PC-9 (cell line): ENCODE measurements at places on chromosomes 2 and 18. TPM values are rescaled to one million over a fixed set of nuclear protein-coding genes. Genes with fewer than 3 reads are reported as not detected.
A peak's percentile ranks its signal among the peaks of the same experiment; 100 is the strongest.

- no peak for DNase-seq
- H3K27ac ChIP-seq, result no peak overlapping the region
- H3K4me1 ChIP-seq, result no peaks in the 10 kb centered on the region
These were observed 324.8 kb upstream of the MEIS1 start for GRCh38 chr2:66110086-66110485.

- H3K4me3 ChIP-seq, result no peak within 1 kb of the TSS
- H3K36me3 ChIP-seq, result no peaks in the 10 kb centered on the region
- H3K27me3 ChIP-seq, result peaks cover 5% of the 10 kb centered on the region; the same call in 1 of the 2 replicates
- H3K4me1 ChIP-seq, result no peaks in the 10 kb centered on the region
- H3K27ac ChIP-seq, result no peak within 1 kb of the TSS
- no peak for DNase-seq
These were observed at the start of gene AKAIN1 for GRCh38 chr18:5197032-5197434. AKAIN1 (minus strand) TSS chr18:5197257; CDS start chr18:5197053, 204 bp downstream.

GRCh38 chr2:75560768-75561565 is at the start of gene EVA1A:
EVA1A (minus strand) TSS chr2:75560939; CDS start chr2:75518140, 42,799 bp downstream.
- H3K4me3 ChIP-seq, result peak within 1 kb of the TSS; percentile 74
- peak; percentile 68 for DNase-seq
- H3K4me1 ChIP-seq, result peaks cover 28% of the 10 kb centered on the region
- H3K27me3 ChIP-seq, result no peaks in the 10 kb centered on the region
- peak within 1 kb of the TSS; percentile 42 for H3K27ac ChIP-seq

DNA sequence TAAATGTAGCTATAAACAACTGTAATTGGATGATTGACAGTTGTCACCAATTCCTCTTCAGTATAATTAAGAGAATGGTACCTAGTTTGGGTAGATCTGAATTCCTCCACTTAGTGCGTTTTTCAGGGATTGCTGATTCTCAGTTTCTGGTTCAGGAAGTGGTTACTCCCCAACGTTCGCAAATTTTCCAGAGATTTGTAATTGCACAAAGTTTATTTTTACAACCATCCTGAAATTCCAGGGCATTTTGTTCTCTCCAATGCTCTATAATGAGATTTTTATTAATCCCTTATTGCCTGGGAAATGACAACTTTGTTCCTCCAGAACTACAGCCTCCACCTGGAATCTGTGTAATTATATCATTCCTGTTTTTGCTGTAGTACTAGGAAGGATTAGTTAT is 710.6 kb upstream of the ZEB2 start:
- no peaks in the 10 kb centered on the region for H3K27me3 ChIP-seq
- H3K27ac ChIP-seq, result no peak overlapping the region
- H3K4me3 ChIP-seq, result no peak overlapping the region
- H3K4me1 ChIP-seq, result no peaks in the 10 kb centered on the region
- H3K36me3 ChIP-seq, result no peaks in the 10 kb centered on the region

DNA sequence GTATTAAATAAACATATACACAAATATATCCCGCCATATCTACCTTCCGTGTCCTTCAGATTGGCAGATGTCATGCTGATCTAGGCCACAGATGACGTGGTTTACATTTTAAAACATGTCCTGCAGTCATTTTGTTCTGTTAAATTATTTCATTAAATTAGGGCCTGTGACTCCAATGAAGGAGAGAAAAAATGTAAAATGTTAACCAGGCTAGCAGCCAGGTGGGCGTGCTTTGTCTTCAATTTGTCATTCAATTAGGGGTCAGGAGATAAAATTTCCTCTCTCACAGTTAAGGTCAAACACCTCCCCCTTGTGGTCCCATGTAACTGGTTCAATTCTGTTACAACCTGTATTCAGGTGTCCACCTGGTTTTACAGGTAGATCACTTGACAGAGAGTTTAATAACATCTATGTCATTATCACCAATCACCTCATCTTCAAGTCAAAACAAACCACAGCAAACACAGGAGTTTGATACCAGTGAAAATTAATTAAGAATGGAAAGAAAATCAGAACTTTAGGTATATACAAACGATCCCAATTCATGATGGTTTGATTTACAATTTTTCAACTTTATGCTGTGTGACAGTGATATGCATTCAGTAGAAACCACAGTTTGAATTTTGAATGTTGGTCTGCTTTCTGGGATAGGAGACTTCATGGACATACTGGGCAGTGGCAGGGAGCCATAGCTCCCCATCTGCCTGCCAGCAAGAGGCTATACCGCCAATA is 339.4 kb downstream of the CMPK2 start:
- no peak overlapping the region for H3K27ac ChIP-seq
- no peak overlapping the region for H3K4me3 ChIP-seq
- H3K36me3 ChIP-seq, result no peaks in the 10 kb centered on the region
- DNase-seq, result no peak

GRCh38 chr2:64120928-64121327 is 23.3 kb downstream of the PELI1 start:
- no peak for DNase-seq
- no peaks in the 10 kb centered on the region for H3K36me3 ChIP-seq
- no peak overlapping the region for H3K4me3 ChIP-seq
- no peaks in the 10 kb centered on the region for H3K27me3 ChIP-seq
- peaks cover 5% of the 10 kb centered on the region for H3K4me1 ChIP-seq

- no peak overlapping the region for H3K4me3 ChIP-seq
- no peak overlapping the region for H3K27ac ChIP-seq
These were observed 47.7 kb upstream of the NFATC1 start for GRCh38 chr18:79348066-79348465.

DNA sequence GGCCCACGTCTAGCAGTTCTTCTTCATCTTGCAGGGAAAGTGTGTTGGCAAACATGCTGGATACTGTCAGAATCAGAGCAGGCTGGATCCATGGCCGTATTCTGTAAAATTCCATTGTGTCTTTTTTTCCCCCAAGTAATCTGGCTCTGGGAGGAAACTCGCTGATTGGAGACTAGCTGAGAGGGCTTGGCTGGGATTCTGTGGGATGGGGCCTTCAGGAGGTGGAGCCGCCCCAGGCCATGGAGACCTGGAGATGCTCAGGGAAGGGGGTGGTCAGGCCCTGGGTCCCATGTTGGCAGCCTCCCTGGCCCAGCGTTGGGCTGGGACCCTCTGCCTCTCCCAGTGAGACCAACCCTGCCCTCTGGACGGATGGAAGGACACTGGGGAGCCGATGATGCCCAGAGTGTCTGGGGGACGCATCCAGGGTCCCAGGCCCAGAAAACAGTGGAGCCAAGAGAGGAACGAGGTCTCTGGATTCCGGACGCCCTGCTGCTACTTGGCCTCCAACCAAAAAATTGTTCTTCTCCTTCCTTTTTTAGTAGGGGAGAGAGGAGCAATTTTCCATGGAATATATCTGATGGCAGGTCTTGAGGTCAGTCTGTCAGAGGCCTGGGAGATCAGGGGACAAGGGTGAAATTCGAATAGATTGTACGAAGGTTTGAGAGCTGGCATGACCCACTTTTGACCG is 114.5 kb downstream of the AGAP1 start:
- DNase-seq, result no peak
- H3K27ac ChIP-seq, result no peak overlapping the region
- H3K4me3 ChIP-seq, result no peak overlapping the region
- no peaks in the 10 kb centered on the region for H3K36me3 ChIP-seq
- no peaks in the 10 kb centered on the region for H3K27me3 ChIP-seq

- no peak overlapping the region for H3K27ac ChIP-seq
- H3K27me3 ChIP-seq, result no peaks in the 10 kb centered on the region
- DNase-seq, result no peak
- H3K4me1 ChIP-seq, result no peaks in the 10 kb centered on the region
These were observed 7.9 kb downstream of the TMEM198 start for GRCh38 chr2:219551441-219552381.

Gene PRKAG3
- total RNA-seq, result not detected in 2 replicates

Gene CXCR1
- not detected in 2 replicates for total RNA-seq
